ENCODE measurements at places on chromosomes 11 and 22.

DNA sequence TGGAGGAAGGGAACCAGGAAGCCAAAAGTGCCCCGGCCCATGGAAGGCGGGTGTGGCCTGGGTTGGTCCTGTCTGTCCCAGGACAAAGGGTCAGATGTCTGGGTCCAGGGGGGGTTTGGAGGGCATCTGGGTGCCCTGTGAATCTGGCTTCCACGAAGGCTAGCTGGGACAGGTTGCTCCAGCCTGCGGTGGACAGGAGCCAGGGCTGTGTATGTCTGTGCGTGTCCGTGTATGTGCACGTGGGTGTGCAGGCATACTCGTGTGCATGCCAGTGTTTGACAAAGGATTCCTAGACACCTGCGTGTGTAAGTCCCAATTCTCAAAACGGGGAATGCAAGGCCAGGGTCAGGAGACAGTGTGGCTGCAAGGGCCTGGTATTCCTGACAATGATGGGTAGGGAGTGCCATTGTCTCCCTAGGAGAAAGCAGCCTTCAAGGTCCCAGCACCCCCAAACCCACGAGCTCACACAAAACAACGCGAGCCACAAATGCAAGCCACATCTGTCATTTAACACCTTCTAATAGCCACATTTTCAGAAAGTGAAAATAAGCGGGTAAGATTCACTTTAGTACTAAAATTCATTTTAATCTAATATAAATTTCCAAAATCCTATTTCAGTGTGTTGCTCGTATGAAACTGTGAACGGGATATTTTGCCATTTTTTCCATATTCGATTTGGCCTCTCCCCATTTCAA lies 78.4 kb upstream of the WNT7B start:
- DNase-seq = no peak

- no peak for DNase-seq
Observed at GRCh38 chr11:96306933-96307775, 35.8 kb downstream of the MAML2 start.

DNA sequence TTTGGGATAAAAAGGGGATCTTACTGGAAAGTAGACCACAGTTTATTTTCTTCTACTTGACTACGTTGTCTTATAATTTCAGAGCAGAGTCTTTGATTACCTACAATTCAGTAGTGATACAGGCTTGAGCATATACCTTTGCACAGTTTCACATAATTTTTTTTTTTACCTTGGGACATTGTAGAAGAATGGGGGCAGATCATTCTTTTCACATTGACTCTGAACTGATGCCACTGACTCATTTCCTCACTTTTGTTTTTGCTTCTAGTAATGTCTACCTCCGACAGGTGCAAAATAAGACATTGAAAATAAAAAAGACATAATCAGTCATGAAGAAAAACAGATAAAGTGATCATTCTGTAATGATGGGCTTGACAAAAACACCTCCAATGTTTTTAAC lies 688.3 kb upstream of the CHORDC1 start:
- no peak for DNase-seq

GRCh38 chr11:33742249-33742851 lies 6.1 kb upstream of the CD59 start:
- no peak for DNase-seq

GRCh38 chr22:17896586-17896985 lies 122.3 kb upstream of the BID start:
- DNase-seq = no peak

DNA sequence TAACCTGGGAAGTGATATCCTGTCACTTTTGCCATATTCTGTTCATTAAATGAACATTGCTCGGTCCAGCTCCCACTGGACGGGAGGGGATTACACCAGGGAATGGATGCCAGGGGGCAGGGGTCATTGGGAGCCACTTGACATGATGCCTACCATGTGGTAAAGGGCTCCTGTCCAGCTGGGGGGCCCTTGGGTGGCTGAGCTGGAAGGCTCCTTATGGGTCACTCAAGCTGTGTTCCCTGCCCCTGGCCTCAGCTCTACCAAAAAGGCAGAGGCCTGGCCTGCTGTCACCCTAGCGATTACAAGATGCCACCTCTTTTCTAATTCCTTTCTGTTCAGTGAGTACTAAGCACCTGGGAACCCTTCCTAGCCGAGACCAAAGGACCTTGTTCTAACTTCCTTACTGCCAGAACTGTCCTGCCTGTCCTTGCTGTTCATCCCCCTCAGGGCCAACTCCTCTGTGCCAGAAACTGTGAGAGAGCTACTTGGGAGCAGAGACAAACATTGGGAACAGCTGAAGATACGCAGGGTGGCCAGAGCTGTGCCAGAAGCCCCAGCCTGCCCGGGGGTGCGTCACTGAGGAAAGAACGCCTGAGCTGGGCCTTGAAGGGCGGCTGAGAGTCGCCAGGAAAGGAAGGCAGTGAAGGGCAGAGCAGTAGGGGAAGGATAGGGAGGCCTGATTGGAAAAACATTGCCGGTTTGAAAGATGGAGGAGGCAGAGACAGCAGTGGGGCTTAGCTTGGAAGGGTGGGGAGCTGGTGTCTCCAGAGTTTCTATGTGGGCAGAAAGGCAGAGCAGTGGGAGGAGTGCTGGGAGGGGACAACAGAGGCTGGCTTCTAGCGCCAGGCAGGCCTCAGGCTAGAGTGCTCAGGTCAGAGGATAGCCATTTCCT lies 12.7 kb upstream of the UVRAG start:
- DNase-seq = no peak

DNA sequence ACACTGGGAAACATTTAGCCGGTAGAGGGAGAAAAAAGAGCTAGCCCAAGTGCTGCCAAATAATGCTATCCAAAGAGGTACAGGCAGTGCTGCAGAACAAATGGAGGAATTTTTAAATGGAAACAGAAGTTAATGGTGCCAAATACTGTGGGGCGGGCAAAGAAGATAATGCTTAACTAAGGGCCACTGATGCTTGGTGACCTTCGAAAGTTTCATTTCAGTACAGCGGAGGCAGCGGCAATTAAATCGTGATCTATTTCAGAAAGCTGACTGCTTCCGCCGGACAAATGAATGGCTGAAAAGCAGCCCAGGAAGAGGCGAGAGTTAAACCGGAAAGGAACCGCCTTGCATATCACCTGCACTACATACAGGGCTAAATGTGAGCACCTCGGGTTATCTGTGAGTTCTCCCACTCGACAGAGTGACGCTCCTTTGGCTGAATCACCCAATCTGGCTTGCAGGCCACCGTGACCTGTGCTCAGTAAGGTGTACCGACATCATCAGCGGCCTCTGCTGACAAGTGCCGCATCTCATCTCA lies 42.1 kb downstream of the CADM1 start:
- no peak for DNase-seq

DNA sequence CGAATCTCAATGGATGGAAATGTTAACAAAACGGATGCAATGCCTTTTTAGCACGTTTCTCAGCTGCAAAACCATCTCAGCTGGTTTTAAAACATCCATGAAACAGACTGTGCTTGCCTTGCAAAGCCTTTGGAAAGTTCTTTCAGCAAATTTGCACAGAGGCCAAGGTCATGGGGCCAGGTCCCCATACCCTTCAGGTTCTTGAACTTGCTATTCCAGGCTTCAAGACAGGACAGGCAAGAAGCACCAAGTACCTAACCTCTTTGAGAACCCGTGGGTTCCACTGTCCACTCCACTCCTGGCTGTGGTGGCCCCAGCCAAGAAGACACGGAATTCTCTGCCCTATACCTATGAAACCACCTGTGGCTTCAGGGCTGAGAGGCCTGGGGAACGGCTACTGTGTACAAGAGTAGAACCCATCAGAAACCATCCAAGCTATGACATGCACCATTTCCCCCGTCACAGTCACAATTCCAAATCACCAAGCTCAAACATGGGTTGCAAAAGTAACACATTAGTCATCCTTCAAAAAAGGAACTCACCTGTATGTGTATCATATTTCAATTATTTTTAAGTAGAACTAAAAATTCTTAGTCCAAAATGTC lies 17.0 kb downstream of the TNKS1BP1 start:
- no peak for DNase-seq

- DNase-seq = no peak
Observed at GRCh38 chr11:129223701-129224149, 31.6 kb upstream of the ARHGAP32 start.

- no peak for DNase-seq
Observed at GRCh38 chr11:118060081-118060661, 16.7 kb upstream of the TMPRSS4 start.

DNA sequence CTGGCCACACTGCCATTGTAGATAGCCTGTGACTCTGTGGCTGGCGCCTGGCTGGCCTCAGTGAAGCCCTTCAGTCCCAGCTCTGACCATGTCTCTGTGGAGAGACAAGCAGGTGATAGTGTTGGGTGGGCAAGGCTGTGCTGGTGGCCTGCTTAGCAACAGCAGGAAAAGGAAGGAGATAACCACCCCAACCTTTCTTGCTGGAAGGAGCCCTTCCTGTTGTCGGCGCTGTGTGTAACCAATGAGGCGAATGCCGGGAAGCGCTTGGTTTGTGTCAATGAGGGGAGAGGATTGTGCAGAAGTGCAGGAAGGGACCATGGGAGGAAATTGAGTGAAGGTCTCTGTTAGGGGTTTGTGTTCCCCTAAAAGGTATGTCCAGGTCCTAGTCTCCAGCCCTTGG lies 27.3 kb downstream of the PARVB start:
- no peak for DNase-seq

DNA sequence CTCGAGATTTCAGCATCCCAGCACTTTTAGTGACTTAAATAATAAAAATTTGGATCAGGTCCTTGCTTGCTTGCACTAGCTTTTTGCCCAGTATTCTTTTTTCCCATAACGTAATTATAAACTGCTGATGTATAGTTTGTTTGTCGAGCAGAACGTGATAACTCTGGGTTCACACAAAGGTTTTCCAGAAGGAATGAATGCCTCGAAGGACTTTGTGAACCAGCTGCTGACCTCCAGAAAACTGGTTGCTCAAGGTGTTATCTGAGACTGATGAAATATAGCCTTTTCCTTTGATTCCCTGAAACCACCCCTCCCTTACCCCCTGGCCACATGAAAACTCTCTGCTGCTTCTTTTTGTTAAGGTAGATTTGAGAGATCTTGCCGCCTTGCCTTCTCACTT lies 229.1 kb upstream of the CARD18 start:
- no peak for DNase-seq

DNA sequence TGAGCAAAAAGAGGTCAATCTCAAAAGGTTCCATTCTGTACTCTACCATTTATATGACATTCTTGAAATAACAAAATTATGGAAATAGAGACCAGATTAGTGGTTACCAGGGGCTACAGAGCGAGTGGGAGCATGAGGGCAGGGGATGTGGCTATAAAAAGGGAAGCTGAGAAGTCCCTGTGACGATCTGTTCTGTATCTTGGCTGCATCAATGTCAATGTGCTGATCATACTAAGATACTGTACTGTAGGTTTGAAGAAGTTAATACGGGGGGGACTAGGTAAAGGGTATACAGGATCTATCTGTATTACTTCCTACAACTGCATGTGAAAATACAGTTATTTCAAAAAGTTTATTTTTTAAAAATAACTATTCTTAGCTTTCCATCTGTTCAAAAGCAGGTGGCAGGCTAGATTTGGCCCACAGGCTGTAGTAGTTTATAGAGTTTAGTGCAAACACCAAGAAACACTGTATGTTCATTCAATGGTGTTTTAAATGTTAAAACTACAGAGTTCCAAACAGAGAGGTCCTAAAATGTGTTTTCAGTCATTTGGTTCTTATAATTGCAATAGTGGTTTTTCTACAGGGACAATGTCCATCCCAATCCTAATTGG lies 78.2 kb downstream of the SMCO4 start:
- no peak for DNase-seq

- no peak for DNase-seq
Observed at GRCh38 chr11:11826260-11826659, 15.5 kb upstream of the USP47 start.

DNA sequence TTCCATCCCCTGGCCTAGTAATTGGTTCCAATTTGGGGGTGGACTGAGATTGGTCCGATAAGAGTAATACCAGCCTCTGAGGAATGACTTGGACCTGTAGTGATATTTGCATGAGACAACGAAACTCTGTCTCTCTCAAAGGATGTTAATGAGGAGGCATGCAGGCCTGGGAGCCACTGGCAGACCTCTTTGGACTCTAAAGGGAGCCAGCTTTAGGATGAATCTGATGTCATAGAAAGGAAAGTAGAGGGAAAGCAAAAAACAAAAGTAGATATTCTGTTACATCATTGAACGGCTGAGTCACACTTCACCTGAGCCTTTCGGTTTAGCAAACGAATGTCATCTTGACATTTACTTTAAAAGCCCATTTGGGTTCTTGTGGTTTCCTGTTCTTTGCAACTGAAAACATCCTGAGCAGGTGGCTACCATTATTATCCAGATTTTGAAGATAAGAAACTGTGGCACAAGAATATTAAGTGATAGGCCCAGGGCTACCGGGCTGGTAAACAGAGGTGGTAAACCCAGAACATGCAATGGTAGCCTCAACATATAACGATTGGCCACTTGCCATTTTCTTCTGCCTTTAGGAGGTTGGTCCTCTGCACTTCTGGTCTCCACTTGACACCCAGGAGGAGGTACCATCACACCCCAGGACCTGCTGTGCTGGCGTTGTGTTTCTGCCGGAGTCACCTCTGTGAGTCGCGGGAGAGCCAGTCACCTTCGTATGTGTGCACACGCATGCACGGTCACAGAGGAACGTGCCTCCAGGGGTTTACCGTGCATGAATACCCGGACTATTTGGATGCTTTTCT lies 42.7 kb downstream of the RTL6 start:
- DNase-seq = peak; percentile 60

- DNase-seq = peak; percentile 45
Observed at GRCh38 chr11:117898059-117898458, 21.6 kb upstream of the FXYD6 start.

DNA sequence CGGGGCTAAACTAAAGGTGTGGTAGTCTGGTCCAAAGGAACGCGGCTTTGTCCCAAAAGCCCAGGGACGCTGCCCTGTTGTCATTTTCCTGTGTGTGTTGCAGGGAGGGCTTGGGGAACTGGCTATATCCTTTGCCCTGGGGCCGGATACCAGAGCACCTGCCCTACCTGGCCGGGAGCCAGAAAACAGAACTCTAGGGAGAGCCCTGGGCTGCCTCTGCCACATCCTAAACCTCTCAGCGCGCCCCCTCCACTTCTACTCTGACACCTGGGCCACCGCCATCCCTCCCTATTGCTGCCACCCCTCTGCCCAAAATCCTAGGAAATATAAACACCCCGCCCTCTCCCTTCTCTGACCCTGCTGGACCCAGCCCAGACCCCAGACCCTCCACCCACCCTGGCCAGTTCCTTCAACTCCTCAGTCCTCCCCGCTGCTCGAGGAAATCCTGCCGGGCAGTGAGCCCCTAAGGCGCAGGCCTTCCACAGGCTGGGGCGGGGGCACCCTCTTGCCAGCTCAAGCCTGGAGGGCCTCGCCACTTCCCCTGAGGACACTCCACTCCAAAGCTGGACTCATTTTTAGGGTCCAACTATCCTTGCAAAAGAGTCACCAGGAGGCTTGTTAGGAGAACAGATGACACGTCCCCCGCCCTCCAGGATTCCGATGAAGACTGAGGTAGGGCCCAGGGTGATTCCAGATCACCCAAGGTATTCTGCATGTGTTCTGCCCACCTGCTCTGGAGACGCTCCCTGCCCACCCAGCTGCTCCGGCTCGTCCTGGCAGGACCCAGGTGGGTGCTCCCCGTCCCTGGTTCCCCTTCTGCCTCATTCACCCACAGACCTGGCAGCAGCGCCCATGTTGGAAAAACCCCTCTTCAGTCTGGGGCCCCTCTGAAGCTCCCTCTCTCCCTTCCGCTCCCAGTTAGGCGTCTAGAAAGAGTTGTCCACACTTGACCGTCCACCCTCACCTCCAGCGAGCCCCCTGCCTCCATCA lies 12.2 kb downstream of the KCTD17 start:
- DNase-seq = no peak

Measured in activated CD8-positive, alpha-beta memory T cell treated with anti-CD3 and anti-CD28 coated beads, Interleukin-2, amount 50 U/mL, for 48 hours (primary cell).